ENCODE measurements at places on chromosomes 3 and 15.

- no peak for DNase-seq
Observed at GRCh38 chr3:7779331-7779730, 722.3 kb upstream of the LMCD1 start.

DNA sequence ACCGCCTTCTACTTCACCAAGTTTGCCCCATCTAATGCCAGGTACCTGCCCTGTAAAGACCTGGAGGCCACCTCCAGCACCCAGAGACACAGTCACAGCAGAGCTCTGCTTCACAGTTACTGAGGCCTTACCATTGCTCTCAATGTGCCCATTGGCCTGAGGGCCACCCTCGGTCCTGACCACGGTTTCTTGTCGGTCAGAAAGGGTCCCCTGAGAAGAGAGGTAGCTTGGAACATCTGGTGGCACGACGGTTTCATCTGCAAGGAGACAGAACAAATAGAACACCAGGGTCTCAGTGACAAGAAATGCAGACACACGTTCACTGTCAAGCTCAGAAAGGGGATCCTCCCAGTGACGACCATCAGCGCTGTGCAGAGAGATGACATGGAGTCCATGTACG, 118.7 kb downstream of the LRIG1 start:
- DNase-seq: no peak

- DNase-seq: no peak
Observed at GRCh38 chr3:134427400-134428111, 53.3 kb upstream of the AMOTL2 start.

- no peak for DNase-seq
Observed at GRCh38 chr3:170488802-170489201, 70.1 kb downstream of the CLDN11 start.

GRCh38 chr15:89591834-89592233, 16.6 kb downstream of the TICRR start:
- no peak for DNase-seq
